Body of pancreas (tissue), 4 donors: ENCODE measurements at places on chromosomes 16 and 17. TPM values are rescaled to one million over a fixed set of nuclear protein-coding genes. Genes with fewer than 3 reads are reported as not detected.

PIPOX gene
- 3.1 TPM for total RNA-seq

RFWD3 gene
- 10.5 TPM for total RNA-seq

PGS1 gene
- 30.4 TPM for total RNA-seq

MT4 gene
- total RNA-seq = not detected

TMEM114 gene
- total RNA-seq = not detected

- no peak overlapping the region for H3K27ac ChIP-seq
- no peaks in the 10 kb centered on the region for H3K4me1 ChIP-seq
- no peaks in the 10 kb centered on the region for H3K27me3 ChIP-seq
- peaks cover 35% of the 10 kb centered on the region for H3K36me3 ChIP-seq
These were observed 24.5 kb downstream of the NDUFAF8 start for GRCh38 chr17:81263371-81264181.

DNA sequence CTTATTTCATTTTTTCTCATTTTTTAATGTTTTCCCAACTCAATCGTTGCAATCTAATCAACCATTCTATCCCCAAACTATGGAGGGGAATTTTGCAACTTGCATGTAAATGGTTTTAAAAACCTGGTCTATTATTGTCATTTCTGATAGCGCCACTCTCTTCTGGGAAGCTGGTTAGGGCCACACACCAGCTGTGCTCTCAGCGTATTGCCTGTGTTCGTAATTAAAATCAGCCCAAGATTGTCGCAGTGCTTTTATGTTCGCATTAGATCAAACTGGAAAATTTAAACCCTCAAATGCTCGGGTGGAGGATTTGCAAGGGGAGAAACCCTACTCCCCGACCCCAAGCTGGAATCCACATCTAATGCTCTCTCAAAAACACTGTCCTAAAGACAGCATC is 123.5 kb upstream of the CACNG5 start:
- peaks cover 22% of the 10 kb centered on the region for H3K4me1 ChIP-seq
- no peak for DNase-seq
- no peaks in the 10 kb centered on the region for H3K27me3 ChIP-seq

DNA sequence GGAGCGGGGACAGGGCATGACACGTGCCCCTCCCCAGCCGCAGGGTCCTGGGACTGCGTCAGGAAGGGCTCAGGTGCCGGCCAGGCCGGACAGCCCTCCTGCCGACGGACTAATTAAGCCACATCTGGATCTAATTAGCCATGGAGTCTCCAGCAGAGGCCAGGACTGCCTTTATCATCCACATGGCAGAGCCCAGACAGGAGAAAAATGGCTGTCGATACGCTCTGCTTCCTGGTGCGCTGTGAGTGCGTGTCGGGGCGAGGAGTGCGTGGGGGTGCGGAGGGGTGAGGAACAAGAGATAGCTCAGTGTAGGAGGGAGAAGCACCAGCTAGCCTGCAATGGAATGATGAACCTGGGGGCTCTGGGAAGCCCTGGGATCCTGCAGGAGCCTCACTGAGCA is 218.8 kb downstream of the IRF8 start:
- H3K27ac ChIP-seq = no peak overlapping the region
- H3K36me3 ChIP-seq = no peaks in the 10 kb centered on the region
- peaks cover 9% of the 10 kb centered on the region for H3K4me1 ChIP-seq

GRCh38 chr16:85286066-85286831 is 174.0 kb upstream of the CIBAR2 start:
- peaks cover 12% of the 10 kb centered on the region for H3K4me1 ChIP-seq
- peak; percentile 53 for DNase-seq
- peak overlapping the region; percentile 28 for H3K27ac ChIP-seq
- no peak overlapping the region for H3K4me3 ChIP-seq

DNA sequence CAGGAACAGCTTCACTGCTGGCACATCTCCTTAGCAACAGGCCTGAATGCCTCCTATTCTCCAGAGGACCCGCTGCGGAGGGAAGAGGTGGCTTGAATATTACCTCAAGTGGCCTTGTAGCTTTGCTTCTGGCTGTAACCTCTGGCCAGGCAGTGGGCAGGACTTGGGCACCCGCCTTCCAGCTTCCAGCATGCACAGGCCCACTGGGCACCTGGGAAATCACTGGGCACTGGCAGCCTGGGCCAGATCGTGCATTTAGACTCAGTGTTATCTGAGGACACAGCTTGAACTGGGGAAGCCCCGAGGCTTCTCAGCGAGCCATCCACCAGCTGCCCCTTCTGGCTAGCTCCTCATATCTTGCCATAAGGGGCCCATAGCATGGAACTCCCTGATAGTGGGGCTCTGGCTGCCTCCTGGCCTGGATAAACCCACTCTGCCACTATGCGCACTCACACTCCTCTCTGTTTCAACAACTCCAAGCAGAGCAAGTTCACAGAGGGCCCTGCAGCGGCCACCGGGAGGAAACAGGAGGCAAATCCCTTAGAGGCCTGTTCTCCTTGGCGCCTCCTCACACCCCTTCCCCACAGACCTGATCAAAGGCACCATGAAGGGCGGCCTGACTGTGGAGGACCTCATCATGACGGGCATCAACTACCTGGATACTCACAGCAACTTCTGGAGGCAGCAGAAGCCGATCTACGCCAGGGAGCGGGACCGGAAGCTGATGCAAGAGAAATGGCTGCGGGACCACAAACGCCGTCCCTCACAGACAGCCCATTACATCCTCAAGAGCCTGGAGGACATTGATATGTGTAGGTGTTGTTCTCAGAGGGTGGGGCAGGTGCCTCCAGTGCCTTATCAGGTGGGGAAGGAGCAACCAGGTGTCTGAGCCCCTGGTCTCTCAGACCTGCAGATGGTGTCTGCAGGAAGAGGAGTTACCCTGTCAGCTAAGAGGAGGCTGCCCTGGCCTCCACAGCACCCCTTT is 7.8 kb downstream of the ODAD4 start:
- H3K27me3 ChIP-seq = no peaks in the 10 kb centered on the region
- H3K27ac ChIP-seq = no peak overlapping the region
- no peak overlapping the region for H3K4me3 ChIP-seq
- DNase-seq = peak; percentile 87
- H3K4me1 ChIP-seq = peaks cover 22% of the 10 kb centered on the region
